ENCODE measurements at places on chromosomes 12 and 14.
A peak's percentile ranks its signal among the peaks of the same experiment; 100 is the strongest.

- DNase-seq = no peak
Measured at GRCh38 chr12:2967651-2968050, 8.5 kb downstream of the TEAD4 start.

DNA sequence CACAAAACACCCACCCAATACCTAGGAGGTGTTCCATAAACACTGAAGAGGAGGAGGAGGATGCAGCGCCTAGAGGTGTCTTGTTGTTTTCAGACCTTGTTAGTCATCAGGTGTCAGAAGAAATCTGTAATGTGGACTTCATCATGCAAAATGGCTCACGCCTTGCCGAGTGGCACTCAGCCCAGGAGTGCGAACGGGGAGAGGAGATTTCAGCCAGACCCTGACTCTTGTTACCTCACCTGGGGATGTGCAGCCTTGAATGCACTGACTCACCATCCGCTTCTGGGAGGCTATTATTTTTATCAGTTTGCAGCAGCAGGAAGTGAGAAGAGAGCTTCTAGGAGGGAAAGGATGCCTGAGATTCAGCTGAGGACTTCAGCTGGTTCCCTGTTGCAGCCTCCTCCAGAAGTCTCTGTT lies 48.2 kb upstream of the PLXNC1 start:
- DNase-seq = peak; percentile 5

DNA sequence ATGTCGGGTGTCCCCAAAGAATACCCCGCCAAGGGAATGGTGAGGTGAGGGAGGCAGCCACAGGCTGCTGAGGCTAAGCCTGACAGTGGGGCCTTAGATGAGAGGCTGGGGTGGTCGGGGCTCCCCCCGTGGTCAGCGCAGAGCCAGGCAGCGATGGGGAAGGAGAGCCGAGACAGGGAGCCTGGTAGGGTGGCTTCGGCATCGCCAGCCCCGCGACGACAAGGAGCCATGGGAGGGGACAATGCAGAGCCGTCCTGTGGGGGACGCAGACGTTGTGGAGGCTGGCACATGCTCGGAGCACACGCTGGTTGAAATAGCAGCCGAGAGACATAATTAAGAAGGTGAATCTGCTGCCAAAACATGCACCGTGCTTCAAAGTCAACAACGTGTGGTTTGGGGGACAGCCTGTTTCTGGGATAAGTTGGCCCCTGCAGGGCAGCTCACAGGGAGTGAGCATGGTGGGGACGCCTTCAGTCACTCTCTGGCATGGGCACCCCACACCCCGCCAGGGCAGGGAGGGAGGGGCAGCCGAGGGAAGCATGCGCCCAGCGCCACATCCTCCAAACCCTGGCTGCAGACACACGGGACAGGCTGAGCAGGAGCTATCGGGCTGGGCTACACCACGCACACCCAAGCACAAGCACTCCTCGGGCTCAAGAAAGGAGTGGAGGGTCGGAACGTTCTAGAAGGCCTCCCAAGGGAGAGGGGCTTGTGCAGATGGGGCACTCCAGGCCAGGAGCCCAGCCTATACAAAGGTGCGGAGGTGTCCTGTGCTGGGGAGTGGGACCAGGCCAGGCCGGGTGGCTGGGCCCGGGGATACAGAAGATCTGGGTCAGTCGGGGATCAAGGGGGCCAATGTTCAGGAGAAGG lies 66.6 kb upstream of the C14orf180 start:
- no peak for DNase-seq

DNA sequence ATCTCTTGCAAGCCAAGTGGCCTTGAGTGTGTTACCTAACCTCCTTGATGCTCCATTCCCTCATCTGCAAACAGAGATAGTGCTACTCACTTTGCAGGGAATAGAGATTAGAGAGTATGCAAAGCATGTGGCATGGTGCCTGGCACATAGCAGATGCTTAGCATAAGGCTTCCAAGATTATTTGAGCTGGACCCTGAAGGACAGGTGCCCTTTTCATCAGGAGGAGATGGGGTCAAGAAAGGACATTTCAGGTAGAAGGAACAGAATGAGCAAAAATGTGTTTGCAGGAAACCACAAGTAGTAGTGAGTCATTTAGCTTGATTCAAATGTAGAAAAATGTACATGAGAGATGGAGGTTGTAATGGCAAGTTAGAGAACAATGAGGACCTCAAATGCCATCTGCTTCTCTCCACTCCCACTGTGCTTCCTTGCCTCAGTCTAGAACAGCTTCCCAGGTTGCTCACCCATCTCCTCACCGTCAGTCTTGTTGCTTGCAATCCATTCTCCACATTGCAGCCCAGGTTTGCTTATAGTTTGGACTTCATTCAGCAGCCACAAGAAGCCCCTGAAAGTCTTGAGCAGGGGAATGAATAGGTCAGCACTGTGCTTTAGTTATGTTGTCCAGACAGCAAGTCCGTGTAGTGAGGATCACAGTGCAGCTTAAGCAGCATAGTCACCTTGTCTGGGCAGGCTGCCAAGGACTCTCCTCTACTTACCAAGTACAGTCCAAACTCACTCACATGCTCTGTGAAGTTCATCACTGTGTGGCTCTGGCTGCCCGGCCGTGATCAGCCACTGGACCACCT lies 536.3 kb upstream of the CCDC196 start:
- DNase-seq = no peak

DNA sequence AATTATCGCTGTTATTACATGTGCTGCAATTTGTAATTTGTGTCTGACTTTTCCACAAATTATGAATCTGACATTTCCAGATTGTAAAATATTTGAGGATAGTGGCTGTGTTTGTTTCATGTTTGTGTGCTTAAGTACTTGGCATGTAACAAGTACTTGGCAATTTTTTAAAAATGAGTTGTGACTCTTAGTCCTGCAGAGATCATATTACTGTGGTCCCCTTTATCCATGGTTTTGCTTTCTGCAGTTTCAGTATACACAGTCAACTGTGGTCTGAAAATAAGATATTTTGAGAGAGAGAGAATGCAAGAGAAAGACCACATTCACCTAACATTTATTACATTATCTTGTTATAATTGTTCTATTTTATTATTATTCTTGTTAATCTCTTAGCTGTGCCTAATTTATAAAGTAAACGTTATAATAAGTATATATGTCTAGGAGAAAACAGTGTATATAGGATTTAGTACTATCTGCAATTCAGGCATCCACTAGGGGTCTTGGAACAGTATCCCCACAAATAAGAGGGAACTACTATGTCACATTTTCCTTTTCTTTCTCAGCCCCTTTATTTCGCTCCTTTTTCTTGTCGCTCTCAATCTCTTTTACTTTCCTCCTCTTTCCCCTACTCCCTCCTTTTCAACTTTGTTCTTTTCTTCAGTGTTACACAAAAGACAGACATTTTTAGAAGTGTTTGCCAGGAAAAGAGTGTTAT lies 176.1 kb downstream of the FUT8 start:
- no peak for DNase-seq

DNA sequence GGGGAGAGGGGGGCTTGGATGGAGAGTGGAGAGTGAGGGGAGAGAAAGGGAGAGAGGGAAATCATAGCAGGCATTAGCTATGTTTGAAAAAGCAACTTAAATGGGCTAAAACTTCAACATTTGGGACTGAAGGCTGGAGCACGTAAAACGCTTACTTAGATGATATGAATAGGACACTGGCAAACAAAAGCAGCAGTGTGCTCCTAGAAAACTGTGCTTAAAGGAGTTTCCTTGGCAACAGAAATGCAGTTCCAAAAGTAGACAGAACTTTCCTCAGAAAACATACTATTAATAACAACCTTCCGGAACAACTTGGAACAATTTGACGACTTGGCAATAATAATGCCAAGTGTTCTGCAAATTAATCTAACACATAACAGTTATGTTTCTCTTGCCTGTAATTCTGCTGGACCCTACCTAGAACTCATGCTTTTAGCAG lies 235.5 kb upstream of the NPAS3 start:
- DNase-seq = no peak

DNA sequence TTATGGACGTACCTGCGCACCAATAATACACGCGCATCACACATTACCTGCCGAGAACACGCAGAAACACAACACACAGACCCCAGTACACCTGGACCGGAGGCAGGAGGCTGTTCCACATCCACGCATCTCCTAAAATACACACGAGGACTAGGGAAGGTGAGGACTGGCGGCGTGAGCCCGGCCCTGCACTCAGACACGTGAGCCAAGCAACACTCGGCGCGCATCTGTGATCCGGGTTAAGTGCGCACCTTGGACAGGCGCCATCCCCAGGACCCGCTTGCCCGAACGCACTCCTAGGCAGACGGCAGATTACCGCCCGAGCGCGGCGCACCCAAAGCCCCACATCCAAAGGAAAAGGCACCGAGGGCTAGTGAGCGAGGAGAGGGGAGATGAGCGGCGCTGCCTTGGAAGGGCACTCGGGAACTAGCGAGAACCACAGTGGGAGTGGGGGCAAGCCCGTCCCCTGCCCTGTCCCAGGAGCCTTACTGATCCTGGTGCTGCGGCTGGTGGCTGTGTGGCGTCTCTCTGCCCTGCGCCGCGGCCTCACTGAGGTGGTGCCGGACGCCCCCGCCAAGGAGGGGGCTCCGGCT lies 417 bp downstream of the GLS2 start:
- DNase-seq = no peak

GRCh38 chr12:59113831-59114615 lies 193.7 kb upstream of the LRIG3 start:
- peak; percentile 81 for DNase-seq

DNA sequence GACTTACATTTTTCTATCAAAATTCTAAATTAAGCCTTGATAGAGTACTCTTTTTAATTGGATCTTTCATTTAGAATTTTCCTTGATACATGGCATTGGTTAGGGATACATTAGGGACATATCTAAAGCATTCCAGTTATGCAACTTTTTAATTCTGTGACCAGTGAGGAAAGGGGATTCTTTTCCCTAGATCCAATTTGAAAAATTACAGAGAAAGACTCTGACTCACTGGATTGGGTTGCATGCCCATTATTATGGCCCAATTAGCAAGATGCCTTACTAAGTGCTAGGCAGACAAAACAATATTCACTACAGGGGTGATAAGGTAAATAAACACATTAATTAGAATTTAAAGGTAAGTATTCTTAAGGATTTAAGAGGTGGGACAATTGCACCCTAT lies 5.2 kb upstream of the RAD52 start:
- no peak for DNase-seq

- no peak for DNase-seq
Measured at GRCh38 chr12:48982397-48983080, 4.4 kb downstream of the WNT1 start.

GRCh38 chr12:59916988-59917387 lies 321.2 kb downstream of the SLC16A7 start:
- no peak for DNase-seq

GRCh38 chr14:88960496-88960895 lies 136.0 kb downstream of the TTC8 start:
- DNase-seq = no peak

DNA sequence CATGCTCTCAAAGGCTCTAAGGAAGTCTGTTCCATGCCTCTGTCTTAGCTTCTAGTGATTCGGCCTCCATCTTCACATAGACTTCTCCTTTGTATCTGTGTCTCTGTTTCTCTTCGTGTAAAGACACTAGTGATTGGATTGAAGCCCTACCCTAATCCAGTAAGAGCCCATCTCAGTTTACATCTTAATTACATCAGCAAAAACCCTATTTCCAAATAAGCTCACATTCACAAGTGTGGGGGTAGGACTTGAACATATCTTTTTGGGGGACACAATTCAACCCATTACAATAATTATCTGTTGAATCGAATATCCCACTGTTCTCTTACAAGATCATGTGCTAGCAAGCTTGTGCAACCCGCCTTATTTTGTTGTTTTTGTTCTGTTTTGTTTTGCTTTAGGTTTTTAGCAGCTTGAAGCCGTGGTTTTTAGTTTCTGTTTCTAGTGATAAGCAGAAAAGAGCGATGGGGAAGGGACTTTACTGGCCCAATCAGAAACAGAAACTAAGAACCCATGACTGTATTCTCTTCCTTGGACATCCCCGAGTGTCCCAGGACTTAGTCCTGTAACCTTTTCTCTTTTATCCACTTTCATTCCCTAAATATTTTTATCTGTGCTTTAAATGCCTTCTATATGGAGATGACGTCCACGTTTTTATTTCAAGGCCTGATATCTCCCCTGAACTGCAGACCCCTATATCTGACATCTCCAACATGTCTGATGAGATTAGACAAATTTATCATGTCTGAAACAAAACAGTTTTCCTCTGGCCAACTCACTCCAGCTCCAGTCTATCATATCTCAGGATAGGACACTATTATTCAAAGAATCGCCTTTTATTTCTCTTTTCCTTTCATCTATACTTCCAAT lies 353.0 kb downstream of the CCDC91 start:
- no peak for DNase-seq

DNA sequence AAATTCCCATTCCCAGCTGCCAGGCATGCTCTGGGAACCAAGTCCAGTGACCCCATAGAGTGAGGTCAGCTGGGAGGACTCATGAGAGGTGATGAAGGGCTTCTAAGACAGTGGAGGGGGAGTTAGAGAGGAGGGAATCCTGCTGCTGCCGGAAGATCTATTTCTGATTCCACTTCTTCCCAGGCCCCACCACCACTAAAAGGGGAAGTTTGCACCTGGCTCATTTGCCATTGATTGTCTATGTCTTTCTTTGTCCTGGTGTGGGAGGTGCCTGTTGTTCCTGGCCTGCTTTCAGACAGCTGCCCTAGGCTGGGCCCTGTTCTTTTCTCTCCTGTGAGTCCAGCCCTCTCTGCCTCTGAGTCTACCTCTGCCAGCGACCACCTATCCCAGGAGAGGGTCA lies 3.0 kb upstream of the KRT6A start:
- no peak for DNase-seq

- no peak for DNase-seq
Measured at GRCh38 chr12:6294156-6295093, 16.1 kb upstream of the PLEKHG6 start.

- no peak for DNase-seq
Measured at GRCh38 chr12:70408004-70408790, 42.1 kb downstream of the KCNMB4 start.

- no peak for DNase-seq
Measured at GRCh38 chr12:124543052-124543589, 24.3 kb downstream of the NCOR2 start.

- no peak for DNase-seq
Measured at GRCh38 chr14:99148131-99148530, 123.9 kb downstream of the BCL11B start.

DNA sequence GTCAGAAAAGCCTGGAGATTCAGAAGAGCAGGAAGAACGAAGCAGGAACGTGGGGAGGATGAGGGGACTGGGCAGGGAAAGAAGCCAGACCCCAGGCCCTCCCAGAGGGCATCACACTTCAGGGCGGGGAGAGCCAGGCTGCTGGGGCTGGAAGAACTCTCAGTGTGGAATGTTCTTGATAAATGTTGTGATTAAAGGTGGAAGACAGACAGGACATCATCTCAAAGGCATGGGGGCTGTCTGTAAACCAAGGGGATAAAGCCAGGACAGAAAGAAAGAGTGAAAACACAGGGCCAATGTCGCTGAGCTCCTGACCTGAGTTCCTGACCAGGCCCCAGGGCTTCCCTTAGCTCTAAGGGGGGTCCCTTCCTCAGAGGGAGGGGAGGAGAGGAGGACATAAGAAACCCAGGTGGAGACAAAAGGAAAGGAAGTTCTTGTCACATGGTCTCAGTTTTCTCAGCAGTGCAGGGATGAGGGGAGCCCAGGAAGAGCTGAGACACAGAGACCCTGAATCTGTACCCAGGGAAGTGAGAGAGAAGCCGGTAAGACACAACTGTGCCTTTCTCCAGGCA lies 56.3 kb downstream of the SETD3 start:
- no peak for DNase-seq

All from Kasumi-1 (cell line).